Activated CD8-positive, alpha-beta T cell treated with anti-CD3 and anti-CD28 coated beads for 36 hours (primary cell): ENCODE measurements at places on chromosomes 7 and 10.

DNA sequence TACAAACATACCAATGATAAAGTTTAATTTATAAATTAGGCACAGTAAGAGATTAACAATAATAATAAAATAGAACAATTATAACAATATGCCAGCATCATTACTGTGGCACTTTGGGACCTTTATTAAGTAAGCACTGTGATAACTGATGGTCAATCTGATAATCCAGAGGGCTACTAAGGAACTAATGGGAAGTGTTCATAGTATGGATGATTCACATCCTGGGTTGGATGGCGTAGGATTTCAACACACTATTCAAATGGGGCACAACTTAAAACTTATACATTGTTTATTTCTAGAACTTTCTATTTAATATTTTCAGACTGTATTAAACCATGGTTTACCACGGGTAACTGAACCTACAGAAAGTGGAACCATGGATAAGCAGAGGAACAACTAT is 90.8 kb downstream of the KIF20B start:
- DNase-seq = no peak

DNA sequence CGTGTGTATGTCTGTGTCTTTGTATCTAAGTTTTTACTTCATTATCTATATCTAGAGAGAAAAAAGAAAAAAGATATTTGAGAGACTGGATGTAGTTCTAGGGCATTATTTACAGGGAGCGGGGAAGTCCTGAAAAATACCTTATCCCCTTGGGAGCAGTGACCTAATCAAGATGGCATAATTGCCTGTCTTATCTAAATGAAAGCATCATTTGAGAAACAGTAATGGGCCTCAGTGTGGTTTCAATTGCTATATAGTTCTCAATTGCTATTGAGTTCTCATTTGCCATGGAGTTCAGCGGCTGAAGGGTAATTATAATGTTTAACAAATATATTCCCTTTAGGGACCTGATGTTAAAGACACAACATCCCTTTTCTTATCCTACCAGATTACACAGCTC is 216.5 kb downstream of the PLXNA4 start:
- DNase-seq = no peak

DNA sequence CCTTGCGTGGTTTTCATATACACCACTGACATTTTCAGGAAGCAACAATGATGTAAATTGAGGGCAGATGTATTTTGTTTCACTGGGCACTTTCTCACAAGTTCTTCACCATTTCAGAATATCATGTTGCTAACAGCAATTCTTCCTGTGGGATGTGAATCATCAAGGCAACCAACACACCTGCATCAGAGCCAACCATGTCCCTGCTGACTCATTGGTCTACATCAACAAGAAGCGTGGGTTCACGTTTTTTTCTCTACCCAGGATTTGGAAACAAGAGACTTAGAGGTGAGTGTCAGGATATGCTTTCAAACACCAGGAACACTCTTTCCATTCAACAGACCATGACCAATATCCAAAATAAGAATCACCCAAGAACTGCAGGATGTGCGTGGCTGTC is 203.9 kb downstream of the TEX36 start:
- no peak for DNase-seq

DNA sequence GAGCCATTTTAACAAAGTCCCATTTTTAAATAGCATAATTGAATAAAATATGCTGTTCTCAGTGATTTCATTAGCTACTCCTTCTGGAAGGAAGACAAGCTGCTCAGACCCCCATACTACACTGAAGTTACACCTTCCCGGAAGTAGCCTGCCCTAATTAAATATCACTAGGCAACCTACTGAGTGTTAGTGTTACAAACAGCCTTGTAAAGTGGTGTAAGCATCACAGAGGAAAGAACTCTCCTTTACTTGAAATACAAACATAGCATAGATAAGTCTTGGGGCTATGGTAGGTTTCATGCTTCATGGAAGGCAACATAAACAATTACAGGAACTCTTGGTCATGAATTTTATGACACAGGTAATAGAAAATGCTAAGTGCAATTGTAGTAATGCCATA is 43.4 kb upstream of the PTN start:
- no peak for DNase-seq

DNA sequence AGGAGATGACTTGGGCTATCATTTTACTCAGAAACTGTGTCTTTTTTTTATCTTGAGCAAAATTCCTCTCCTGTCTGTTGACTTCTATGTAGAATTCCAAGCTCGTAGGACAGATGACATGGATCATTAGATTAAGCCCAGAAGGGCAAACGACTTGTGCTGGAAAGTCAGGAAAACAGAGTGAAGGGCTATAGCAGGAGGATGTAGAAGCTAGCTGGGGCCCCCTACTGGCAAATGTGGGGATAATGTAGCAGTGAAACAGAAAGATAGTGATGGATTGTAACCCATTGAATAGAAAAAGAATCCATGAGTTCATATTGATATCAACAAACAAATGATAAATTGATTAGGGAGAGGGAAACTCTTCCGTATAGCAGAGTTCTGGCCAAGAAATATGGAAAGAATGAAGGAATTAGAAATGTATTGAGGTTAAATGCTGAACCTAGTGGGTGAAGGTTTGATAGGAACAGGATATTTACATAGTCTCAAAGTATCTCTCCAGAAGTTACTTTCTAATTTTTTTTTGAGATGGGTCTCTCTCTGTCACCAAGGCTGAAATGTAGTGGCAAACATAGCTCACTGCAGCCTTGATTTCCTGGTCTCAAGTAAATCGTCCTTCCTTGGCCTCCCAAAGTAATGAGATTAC is 103.6 kb downstream of the LYZL1 start:
- DNase-seq = peak; percentile 60

DNA sequence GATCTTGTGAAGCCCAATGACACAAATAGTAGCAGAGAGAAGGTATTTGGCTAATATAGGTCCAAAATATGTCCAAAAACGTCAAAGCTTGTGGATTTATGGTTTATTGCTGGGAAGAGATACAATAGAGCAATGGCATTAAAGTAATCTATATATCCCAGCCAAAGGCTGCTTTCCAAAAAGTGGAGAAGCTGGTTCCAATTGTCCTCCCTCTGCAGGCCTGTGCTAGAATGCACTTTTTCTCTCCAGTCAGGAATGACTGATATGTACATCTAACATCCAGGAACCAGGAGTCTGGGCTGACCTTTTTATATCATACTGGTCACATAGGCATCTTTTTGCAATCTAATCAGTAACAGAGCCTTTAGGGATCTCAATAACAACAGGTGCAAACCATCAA is 167.1 kb upstream of the FAM3C start:
- DNase-seq = no peak

GRCh38 chr10:30028006-30028737 is 31.2 kb downstream of the JCAD start:
- peak; percentile 58 for DNase-seq

DNA sequence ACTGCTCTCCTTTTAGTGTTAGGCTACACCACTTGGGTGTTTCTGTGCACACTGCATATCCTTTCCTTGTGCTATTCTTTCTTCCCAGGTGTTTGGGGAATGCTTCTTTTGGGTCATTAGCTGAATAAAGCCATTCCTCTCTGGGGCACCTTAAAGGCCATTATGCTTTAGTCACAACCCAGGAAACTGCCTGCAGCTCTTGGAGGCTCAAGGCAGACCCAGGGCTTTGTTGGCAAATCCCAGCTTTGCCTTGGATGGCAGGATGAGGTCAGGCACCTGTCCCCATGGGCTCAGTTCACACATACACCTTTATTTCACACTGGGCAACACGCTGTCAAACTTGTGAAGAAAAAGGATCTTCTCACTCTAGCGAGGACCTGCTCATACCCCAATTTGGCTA is 460.6 kb downstream of the CCSER2 start:
- DNase-seq = no peak
